ENCODE measurements at places on chromosomes 5 and 9. TPM values are rescaled to one million over a fixed set of nuclear protein-coding genes. Genes with fewer than 3 reads are reported as not detected.

- DNase-seq: no peak
- H3K27ac ChIP-seq: no peak overlapping the region
- H3K4me3 ChIP-seq: no peak overlapping the region
- H3K4me1 ChIP-seq: no peaks in the 10 kb centered on the region
These were observed 246.0 kb upstream of the KIF2A start for GRCh38 chr5:62059960-62060359.

Gene SHISAL2B
- not detected for total RNA-seq

DNA sequence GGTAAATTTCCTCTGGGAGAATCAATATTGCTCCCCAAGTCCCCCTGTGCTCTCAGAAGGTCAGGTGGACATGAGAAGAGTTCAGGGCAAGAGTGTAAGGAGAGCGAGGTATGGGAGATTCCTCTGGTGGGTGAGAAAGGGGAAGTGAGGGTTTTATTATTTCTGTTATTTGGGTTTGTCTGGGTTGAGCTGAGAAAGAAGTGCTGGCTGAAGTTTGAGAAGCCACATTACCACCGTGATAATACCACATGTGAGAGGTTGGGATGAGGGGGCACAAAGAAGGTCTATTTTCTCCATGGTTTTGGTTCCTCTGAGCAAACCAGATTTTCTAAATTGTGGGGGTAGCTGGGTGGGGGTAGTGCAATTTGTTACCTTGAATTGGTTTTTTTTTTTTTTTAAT lies 350.4 kb downstream of the OSTF1 start:
- H3K27ac ChIP-seq: no peak overlapping the region
- H3K4me3 ChIP-seq: no peak overlapping the region
- no peaks in the 10 kb centered on the region for H3K36me3 ChIP-seq
- H3K4me1 ChIP-seq: no peaks in the 10 kb centered on the region
- no peak for DNase-seq

DNA sequence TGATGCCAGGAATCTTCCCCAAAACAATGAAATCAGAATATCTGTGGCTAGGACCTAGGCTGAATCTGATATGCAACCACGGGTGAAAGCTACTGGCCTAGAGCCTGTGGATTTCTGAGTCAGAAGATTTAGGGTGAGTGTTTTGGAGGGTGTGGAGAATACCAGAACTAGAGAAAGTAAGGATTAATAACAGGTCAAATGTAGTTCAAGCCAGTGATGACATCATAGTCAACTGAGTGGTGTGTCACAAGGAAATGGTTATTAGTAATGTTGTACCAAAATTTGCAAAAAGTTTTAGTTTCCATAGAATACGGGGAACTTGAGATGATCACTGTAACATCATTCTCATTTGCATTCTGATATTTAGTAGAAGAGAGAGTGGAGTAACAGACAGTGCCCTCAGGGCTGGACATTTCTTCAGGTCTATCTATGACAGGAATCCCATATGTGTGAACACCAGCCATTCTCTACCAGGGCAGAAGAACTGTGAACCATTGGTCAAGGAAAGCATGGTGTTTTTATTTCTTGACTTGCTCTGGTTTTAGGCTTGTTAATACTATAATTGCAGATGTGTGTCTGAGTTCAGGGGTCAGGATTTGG lies 3.7 kb downstream of the GALNT12 start:
- H3K27ac ChIP-seq: no peak overlapping the region
- no peak for DNase-seq
- peaks cover under 1% of the 10 kb centered on the region for H3K27me3 ChIP-seq
- H3K4me3 ChIP-seq: no peak overlapping the region
- H3K4me1 ChIP-seq: peaks cover 23% of the 10 kb centered on the region

GRCh38 chr5:40627706-40628105 lies 52.0 kb upstream of the PTGER4 start:
- peaks cover 20% of the 10 kb centered on the region for H3K4me1 ChIP-seq
- H3K27ac ChIP-seq: peak overlapping the region; percentile 2
- DNase-seq: no peak
- no peaks in the 10 kb centered on the region for H3K27me3 ChIP-seq
- H3K4me3 ChIP-seq: no peak overlapping the region

Gene ZFP37
- 0.65 TPM for total RNA-seq

DNA sequence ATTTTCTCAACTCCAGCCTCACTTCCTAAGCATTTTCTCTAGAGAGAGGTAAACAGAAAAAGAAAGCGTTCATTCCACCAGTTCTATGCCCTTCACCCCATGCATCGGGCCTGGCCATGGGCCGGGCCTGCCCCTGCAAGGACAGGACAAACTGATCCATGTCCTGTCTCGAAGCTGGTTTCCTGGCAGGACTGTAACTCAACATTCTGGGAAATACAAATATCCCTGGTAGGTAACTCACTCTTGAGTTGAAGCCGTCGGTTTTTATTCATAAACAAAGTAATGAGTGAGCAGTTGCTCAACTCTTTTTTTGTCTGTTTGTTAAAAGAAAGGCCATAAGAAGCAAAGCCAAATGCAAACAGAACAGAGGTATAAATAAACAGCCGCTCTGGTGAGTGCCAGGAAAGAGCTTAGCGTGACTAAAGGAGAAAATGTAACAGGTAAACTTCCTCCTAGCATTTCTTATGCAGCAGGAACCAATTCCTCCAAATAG lies 64.4 kb upstream of the DNAH5 start:
- no peak overlapping the region for H3K4me3 ChIP-seq
- peaks cover 8% of the 10 kb centered on the region for H3K4me1 ChIP-seq
- no peak overlapping the region for H3K27ac ChIP-seq
- peaks cover 37% of the 10 kb centered on the region for H3K27me3 ChIP-seq
- DNase-seq: no peak

DNA sequence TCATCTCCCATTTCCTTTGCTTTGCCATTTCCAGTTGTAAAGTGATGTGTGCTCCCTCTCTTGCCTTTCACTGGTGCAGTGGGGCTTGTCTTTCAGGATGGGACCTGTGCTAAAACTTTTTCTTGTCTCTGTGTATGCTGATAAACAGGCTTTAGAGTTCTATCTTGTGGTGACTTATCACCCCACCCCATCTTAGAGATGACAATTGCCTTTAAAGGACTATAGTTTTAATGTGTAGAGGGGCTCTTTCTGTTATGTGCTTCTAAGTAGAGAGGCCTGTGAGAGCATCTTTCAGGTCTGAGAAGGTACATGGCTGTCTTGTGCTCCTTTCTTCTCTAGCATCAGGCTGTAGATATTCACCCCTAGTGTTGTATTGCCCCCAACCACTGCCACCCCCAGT lies 21.9 kb downstream of the MAN2A1 start:
- H3K4me1 ChIP-seq: peaks cover 33% of the 10 kb centered on the region
- H3K27me3 ChIP-seq: no peaks in the 10 kb centered on the region
- no peak for DNase-seq
- peak overlapping the region; percentile 36 for H3K4me3 ChIP-seq
- H3K27ac ChIP-seq: no peak overlapping the region

Gene KIF4B
- not detected for total RNA-seq

DNA sequence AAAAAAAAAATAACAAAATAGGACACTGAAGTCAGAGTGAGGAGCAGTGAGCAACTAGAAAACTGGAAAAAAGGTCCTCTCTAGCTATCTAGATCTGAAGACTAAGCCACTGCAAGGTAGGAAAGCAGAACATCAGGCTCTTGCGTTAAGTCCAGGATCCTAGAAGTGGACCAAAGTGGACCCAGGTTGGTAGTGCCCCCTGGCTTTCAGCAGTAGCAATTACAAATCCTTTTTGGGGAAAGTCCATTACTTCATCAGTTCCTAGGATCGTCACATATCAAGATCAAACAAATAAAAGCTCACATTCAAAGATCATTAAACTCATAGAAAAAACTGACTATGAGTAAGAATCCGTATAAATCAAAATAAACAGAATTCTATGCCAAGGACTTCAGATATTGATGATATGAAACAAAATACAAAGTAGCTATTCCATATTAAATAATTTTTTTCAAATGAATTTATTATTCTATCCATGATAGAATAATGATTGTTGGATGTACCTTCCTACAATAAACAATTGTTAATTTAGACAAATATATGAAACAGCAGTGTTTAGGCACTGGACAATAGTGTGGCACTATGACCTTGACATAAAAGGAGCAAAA lies 6.5 kb upstream of the RICTOR start:
- peaks cover 2% of the 10 kb centered on the region for H3K36me3 ChIP-seq
- DNase-seq: no peak
- H3K27ac ChIP-seq: peak overlapping the region; percentile 24
- H3K27me3 ChIP-seq: peaks cover 22% of the 10 kb centered on the region
- H3K4me1 ChIP-seq: peaks cover 12% of the 10 kb centered on the region

DNA sequence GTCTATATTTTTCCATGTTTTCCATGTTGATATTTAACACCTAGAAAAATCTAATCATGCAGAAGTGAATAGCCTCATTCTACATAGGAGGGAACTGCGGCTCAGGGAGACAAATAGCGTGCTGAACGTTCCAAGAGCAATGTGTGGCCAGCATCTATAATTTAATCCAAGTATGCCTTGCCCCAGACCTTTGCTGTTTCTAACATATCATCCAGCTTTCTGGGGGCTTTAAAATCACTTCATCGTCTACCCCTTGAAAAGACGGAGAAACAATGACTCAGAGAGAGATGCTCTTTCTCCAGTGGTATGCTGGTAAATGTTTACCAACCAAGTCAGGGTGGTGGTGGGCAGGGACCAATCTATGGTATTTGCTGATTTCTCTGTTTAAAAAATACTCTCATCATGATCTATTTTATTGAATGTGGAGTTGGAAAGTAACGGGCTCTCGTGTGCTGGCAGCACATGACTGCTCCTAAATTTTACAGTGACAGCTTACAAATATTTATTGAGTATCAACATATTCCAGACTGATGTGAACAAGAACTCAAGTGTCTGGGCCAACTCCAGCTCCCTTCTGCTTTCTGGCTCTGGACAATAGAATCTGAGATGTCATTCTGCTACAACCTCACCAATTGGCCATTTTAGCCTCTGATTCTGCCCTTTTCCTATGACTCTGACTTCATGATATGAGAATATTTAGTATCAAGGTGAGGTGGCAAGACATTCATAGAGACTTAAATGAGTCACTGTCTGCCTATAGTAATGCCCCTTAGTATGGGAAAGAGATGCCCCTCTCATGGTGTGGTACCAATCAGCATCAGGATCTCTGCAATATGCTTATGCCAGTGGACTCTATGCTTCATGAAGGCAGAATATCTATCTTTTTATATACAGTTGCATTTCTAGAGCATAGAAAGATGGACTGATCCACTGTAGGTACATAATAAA lies 407.4 kb upstream of the TNC start:
- peaks cover 2% of the 10 kb centered on the region for H3K36me3 ChIP-seq
- H3K27me3 ChIP-seq: peaks cover 48% of the 10 kb centered on the region
- H3K4me3 ChIP-seq: no peak overlapping the region
- peaks cover 3% of the 10 kb centered on the region for H3K4me1 ChIP-seq

- H3K27me3 ChIP-seq: peaks cover 11% of the 10 kb centered on the region
- no peak overlapping the region for H3K4me3 ChIP-seq
- peaks cover 2% of the 10 kb centered on the region for H3K4me1 ChIP-seq
These were observed 598.3 kb downstream of the CCDC171 start for GRCh38 chr9:16150938-16151650.

Gene UGT3A2
- total RNA-seq: not detected

GRCh38 chr9:120369608-120370220 lies 210.3 kb downstream of the CDK5RAP2 start:
- no peak for DNase-seq
- H3K4me3 ChIP-seq: no peak overlapping the region
- H3K27me3 ChIP-seq: no peaks in the 10 kb centered on the region
- H3K4me1 ChIP-seq: peaks cover 3% of the 10 kb centered on the region
- no peaks in the 10 kb centered on the region for H3K36me3 ChIP-seq
- H3K27ac ChIP-seq: no peak overlapping the region

DNA sequence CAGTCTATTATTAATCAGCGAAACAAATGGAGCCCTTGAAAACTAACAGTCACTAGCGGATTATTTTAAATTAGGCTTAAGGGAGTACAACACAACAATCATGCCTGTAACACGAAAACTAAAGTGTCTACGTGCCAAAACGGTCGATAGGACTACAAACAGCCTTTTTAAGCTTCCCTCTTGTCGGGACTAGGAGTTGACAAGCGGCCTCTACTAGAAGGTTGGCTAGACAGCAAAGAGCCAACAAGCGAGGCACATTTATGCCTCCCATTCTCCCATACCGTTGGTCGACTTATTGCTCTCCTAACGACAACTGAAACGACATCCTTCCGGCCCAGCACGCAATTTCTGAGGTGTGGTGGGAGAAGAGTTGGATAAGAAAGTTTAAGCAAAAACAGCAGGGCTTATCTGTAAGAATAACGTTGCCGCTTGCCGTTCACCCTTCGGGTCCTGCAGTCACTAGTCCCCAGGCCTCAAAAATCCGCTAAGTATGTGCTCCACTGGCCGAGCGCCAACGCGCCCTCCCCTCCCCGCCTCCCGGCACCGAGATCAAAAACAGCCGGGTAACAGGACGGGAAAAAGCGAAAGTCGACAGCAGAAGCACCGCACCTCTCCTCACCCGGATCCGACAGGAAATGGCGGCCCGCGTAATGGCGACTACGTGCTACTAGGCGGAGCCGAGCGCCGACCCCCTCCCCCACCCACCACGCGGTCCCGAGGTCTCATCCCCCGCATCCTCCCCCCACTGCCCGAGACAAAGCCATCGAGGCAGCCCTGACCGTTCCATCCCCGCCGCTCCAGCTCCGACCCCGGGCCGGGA lies 813 bp downstream of the HNRNPK start:
- peaks cover 19% of the 10 kb centered on the region for H3K36me3 ChIP-seq
- peak overlapping the region; percentile 98 for H3K27ac ChIP-seq
- peaks cover 52% of the 10 kb centered on the region for H3K4me1 ChIP-seq
- peak overlapping the region; percentile 99 for H3K4me3 ChIP-seq

Gene TICAM2
- total RNA-seq: 0.90 TPM

GRCh38 chr9:91187311-91187964 lies 174.3 kb downstream of the AUH start:
- no peak overlapping the region for H3K4me3 ChIP-seq
- no peak for DNase-seq
- no peaks in the 10 kb centered on the region for H3K27me3 ChIP-seq
- no peak overlapping the region for H3K27ac ChIP-seq
- peaks cover 4% of the 10 kb centered on the region for H3K4me1 ChIP-seq
- H3K36me3 ChIP-seq: peaks cover 2% of the 10 kb centered on the region

DNA sequence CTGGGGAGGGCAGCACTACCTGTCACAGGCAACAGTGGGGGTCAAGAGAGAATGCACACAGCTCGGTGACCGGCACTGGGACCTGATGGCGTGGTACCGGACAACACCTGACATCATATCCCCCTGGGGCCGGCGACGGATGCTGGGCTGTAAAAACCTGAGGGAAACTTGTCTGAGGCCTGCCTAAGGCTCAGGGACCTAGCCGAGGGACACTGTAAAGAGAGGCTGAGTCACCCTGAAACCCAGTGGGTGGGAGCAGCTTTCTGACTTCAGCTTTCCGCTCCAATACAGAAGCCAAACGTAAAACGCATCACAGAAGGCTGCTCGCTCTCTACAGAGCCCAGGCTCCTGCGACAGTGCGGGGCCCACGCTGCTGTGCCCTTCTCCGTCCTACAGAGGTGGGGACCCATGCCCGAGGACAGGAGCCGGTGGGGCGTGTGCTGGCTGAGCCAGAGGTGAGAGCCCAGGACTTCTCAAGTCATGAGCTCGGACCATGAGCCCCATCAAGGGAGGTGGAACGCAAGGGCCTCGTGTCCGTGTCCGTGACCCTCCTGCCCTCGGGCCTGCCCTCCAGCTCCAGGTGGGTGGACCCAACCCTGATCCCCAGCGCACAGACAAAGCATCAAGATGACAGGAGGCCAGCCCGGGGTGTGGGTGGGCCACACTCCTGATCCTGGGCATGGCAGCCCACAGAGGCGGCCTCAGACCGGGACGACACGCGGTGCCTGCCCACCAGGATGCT lies 5.3 kb downstream of the RALGDS start:
- DNase-seq: no peak
- peaks cover 57% of the 10 kb centered on the region for H3K4me1 ChIP-seq
- H3K27ac ChIP-seq: peak overlapping the region; percentile 93
- no peaks in the 10 kb centered on the region for H3K27me3 ChIP-seq
- H3K36me3 ChIP-seq: no peaks in the 10 kb centered on the region
- peak overlapping the region; percentile 77 for H3K4me3 ChIP-seq
